Activated T-cell treated with anti-CD3 and anti-CD28 coated beads, Interleukin-2, amount 50 U/mL, for 72 hours (primary cell): ENCODE measurements at places on chromosomes 12 and 14. TPM values are rescaled to one million over a fixed set of nuclear protein-coding genes. Genes with fewer than 3 reads are reported as not detected.

DNA sequence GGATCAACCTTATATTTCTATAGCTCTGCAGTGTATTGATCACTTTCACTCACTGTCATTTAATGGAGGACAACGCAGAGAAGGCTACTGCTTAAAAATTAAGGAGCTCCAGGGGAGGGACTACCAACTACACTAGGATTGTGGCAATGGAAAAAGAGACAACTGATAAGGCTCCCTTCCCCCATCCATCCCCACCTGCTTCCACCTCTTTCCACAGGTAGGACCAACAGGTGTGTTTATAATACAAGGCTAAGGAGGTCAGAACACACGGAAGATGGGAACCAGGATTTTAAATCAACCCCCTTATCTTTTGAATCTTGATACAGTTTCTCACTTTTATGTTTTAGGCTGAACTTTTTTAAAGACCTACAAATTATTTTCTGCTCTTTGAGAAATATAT lies 90.8 kb downstream of the STAB2 start:
- DNase-seq = no peak

DNA sequence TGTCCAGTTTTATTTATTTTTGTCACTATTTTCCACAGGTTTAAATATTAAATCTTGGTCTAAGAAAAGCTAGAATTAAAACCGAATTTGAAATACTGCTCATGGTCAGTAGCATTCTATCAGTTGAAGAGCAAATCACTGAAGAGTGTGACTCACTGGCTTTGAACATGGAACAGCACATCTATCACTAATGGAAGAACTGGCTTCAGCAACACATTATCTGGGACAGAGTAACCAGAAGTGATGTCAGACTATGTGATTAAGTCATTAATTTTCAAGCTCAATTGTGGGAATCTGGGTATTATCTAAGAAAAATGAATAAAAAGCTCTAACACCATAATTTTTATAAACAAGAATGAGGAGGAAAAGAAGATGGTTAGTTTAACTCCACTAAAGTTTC lies 527.5 kb downstream of the TMTC2 start:
- no peak for DNase-seq

DNA sequence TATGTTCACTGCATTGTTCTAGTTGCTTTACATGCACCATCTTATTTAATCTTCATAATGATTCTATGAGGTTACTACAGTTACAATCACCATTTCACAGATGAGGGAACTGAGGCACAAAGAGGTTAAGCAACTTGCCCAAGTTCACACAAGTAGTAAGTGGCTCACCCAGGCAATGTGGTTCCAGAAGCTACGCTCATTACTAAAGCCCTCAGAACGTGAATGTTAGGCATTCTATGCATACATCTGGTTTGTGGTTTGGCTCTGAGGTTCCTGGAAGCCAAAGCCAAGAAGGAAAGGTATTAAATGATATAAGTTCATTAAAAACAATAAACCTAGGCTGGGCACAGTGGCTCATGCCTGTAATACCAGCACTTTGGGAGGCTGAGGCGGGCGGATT lies 14.4 kb upstream of the VRTN start:
- DNase-seq = no peak

Gene KRT72
- 0.31 TPM for total RNA-seq
